CD4-positive, alpha-beta T cell (primary cell): ENCODE measurements at places on chromosomes 5 and 9.
A peak's percentile ranks its signal among the peaks of the same experiment; 100 is the strongest.

DNA sequence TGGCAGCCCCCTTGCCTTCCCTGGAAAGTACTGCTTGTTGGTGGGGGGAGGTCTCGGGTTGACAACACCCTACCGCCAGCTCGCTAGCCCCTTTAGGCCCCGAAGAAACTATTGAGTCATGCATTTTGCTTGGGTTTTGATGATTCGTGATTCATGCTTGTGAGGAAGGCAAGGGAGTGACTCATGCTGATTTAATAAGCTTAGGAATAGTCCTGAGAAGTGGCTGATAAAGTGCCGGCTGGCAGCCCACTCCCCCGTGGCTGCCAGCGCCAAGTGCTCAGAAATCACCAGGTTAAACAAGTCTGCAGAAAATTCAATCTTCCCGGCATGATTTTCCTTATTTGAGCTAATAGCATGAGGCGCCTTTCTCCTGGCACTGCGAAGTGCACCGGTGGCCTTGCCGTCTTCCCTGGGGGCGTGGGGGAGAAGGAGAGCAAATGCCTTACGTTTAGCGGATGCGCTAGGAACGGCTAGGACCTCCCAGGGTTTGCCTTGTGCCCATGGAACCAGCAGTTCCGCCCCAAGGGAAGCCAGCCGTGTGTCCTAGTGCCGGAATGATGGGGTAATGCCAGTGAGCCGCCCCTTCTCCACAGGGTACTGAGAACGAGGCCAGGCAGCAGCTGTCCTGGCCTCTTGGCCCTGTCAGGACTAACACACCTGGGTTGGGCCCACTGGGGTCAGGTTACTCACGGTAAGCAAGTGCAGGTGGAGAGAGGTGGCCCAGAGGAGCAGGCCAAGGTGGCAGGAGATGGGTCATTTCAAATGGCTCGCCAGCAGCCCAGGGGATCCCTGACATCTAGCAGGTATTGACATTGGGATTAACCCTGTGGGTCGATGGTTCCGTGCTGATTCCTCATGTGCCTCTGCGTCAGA is 151.9 kb downstream of the MACROH2A1 start:
- no peaks in the 10 kb centered on the region for H3K4me1 ChIP-seq
- DNase-seq, result no peak
- H3K27ac ChIP-seq, result no peak overlapping the region
- no peaks in the 10 kb centered on the region for H3K27me3 ChIP-seq
- H3K4me3 ChIP-seq, result no peak overlapping the region
- no peaks in the 10 kb centered on the region for H3K36me3 ChIP-seq

GRCh38 chr9:10571699-10572098 is 41.1 kb downstream of the PTPRD start:
- no peak overlapping the region for H3K27ac ChIP-seq
- no peaks in the 10 kb centered on the region for H3K36me3 ChIP-seq
- no peak for DNase-seq
- H3K27me3 ChIP-seq, result no peaks in the 10 kb centered on the region
- no peaks in the 10 kb centered on the region for H3K4me1 ChIP-seq
- H3K4me3 ChIP-seq, result no peak overlapping the region

DNA sequence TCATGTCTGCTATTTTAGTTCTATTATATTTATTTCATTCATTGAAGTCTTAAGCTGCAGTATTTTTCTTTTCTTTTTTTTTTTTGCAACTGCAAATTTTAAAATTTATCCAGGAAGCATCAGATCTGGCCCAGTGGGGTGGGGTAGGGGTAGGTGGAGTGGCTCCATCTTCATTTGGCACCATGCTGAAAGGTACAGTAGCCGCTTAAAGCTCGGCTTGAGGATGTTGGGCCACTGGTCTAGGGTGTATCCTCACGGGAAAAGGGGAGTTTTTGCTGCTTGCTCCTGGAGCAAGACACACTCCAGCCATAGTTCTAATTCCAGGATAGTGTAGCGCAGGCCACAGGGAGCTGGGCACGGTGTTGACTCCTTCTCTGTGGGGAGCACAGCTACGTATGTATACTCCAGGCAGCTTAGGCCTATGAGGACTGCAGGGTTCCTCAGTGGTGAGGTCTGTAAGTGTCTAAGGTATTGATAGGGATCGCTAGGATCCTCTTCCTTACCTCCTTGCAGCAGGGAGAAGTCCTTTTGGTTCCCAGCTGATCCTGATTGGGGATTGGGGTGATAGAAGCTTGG is 22.7 kb downstream of the RCL1 start:
- H3K4me1 ChIP-seq, result no peaks in the 10 kb centered on the region
- H3K36me3 ChIP-seq, result no peaks in the 10 kb centered on the region
- no peak overlapping the region for H3K4me3 ChIP-seq
- no peak overlapping the region for H3K27ac ChIP-seq
- DNase-seq, result no peak
- H3K27me3 ChIP-seq, result no peaks in the 10 kb centered on the region

- H3K4me1 ChIP-seq, result peaks cover 13% of the 10 kb centered on the region
- DNase-seq, result no peak
- no peaks in the 10 kb centered on the region for H3K36me3 ChIP-seq
- no peaks in the 10 kb centered on the region for H3K27me3 ChIP-seq
- no peak overlapping the region for H3K4me3 ChIP-seq
- no peak overlapping the region for H3K27ac ChIP-seq
Measured at GRCh38 chr5:126745259-126745992, 31.5 kb upstream of the LMNB1 start.

- H3K36me3 ChIP-seq, result no peaks in the 10 kb centered on the region
- no peak overlapping the region for H3K27ac ChIP-seq
- DNase-seq, result no peak
- no peak overlapping the region for H3K4me3 ChIP-seq
- no peaks in the 10 kb centered on the region for H3K27me3 ChIP-seq
Measured at GRCh38 chr5:29462241-29462640, 1731.2 kb upstream of the CDH6 start.

DNA sequence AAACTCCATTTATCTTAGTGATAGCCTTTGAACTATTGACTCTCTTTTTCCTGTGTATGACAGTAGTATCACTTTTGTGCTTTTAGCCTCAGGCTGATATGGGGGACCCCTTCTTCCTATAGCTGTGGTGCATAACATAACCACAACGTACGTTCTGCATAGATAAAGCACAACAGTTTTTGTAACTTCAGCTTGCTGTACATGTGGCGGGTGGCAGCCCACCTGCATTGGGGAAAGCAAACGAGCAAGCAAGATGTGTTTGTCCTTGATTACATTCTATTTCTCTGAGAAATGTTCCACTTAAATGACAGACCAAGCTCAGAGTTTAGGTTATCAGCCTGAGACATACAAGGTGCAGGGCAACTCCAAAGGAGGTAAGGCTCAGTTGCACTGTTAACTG is 309.4 kb downstream of the KDM4C start:
- H3K36me3 ChIP-seq, result peaks cover 6% of the 10 kb centered on the region
- no peaks in the 10 kb centered on the region for H3K4me1 ChIP-seq
- no peak for DNase-seq
- no peak overlapping the region for H3K27ac ChIP-seq
- no peaks in the 10 kb centered on the region for H3K27me3 ChIP-seq

DNA sequence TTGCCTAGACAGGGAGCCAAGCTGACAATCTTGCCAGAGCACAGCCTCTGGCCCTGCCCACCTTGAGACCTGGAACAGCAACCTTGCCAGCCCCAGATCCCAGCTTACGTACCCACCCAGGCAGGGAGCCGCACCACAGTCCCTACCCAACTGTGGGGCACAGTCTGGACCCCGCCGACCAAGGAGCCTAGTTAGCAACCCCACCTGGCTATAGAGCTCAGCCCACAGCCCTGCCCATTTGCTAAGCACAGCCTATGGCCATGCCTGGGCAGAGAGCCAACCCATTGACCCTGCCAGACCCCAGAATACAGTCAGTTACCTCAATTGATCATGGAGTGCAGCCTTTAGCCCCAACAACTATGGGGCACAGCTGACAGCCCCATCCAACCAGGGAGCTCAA is 97.9 kb upstream of the SH3GL2 start:
- no peaks in the 10 kb centered on the region for H3K36me3 ChIP-seq
- DNase-seq, result no peak
- H3K27me3 ChIP-seq, result no peaks in the 10 kb centered on the region
- no peaks in the 10 kb centered on the region for H3K4me1 ChIP-seq
- no peak overlapping the region for H3K27ac ChIP-seq

GRCh38 chr9:99051406-99051805 is 53.5 kb upstream of the TGFBR1 start:
- H3K27me3 ChIP-seq, result no peaks in the 10 kb centered on the region
- no peak for DNase-seq
- H3K4me3 ChIP-seq, result no peak overlapping the region
- no peaks in the 10 kb centered on the region for H3K36me3 ChIP-seq
- H3K4me1 ChIP-seq, result peaks cover 47% of the 10 kb centered on the region
- H3K27ac ChIP-seq, result no peak overlapping the region

- H3K4me1 ChIP-seq, result peaks cover 25% of the 10 kb centered on the region
- H3K4me3 ChIP-seq, result no peak overlapping the region
- no peak overlapping the region for H3K27ac ChIP-seq
Measured at GRCh38 chr9:72524820-72525540, 3.6 kb downstream of the TMC1 start.

GRCh38 chr5:150700246-150700593 is 642 bp downstream of the RBM22 start:
- H3K27ac ChIP-seq, result peak overlapping the region; percentile 95
- no peak for DNase-seq
- peak overlapping the region; percentile 83 for H3K4me3 ChIP-seq
- peaks cover 42% of the 10 kb centered on the region for H3K36me3 ChIP-seq
- H3K4me1 ChIP-seq, result peaks cover 6% of the 10 kb centered on the region

DNA sequence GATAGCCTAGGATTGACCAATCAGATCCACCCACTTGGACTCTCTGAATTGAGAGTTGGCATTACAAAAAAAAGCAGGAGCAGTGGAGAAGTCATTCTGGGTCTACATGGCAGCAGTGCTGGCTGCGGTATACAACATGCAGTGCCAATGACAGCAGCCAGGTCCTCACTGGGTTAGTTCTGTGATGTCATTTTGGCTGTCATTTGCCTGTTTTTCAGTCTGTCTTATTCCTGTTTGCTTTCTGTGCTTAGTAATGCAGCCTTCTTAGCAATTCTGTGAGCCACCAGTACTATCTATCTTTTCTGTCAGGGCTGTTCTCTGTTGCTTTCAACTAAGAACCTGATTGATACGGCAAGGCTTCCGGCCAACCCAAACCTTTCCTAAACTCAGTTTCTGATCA is 471.8 kb downstream of the BNC2 start:
- no peaks in the 10 kb centered on the region for H3K36me3 ChIP-seq
- no peak overlapping the region for H3K4me3 ChIP-seq
- no peaks in the 10 kb centered on the region for H3K4me1 ChIP-seq
- H3K27ac ChIP-seq, result no peak overlapping the region
- no peak for DNase-seq
- no peaks in the 10 kb centered on the region for H3K27me3 ChIP-seq

DNA sequence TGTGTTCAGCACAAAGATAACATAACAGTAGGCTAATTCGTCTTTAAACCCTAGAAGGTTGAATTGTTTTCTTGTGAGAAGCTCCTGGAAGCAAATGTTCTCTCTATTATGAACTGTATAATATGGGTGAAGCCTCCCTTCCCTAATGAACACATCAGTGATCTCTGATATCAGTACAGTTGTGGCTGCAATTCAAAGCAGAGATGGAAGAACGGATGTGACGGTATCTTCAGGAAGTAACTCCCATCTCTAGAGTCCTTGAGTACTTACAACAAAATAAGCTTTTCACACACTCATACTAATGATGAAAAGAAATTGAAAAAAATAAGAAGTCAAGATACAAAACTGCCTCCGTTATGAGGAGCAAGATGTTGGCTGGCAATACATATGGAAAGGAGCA is 4.5 kb downstream of the HCN1 start:
- no peak overlapping the region for H3K27ac ChIP-seq
- peaks cover 17% of the 10 kb centered on the region for H3K27me3 ChIP-seq
- H3K4me3 ChIP-seq, result no peak overlapping the region
- DNase-seq, result no peak
- H3K36me3 ChIP-seq, result no peaks in the 10 kb centered on the region

DNA sequence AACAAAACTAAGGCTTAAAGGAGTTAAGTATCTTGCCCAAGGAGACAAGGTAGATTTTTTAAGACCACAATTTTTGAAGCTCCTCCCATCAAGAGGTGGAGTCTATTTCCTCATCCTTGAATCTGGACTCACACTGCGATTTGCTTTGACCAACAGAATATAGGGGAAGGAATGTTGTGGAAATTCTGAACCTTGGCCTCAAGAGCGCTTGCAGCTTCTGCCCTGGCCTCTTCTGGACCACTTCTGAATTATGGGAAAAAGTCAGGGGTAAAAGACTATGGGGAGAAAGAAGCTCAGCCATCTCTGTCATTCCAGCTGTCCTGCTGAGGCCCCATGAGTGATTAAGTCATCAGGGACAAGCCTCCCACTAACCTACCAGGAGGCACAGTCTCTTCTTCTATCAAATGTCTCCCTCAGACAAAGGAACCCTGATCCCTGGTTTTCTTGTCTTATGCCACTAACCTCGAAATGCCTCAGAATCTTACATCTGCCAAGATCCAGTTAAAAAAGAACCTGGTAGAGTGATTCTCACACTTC is 25.9 kb downstream of the MAPKAP1 start:
- H3K4me1 ChIP-seq, result no peaks in the 10 kb centered on the region
- peaks cover 23% of the 10 kb centered on the region for H3K36me3 ChIP-seq
- no peak overlapping the region for H3K27ac ChIP-seq
- no peaks in the 10 kb centered on the region for H3K27me3 ChIP-seq
- no peak overlapping the region for H3K4me3 ChIP-seq

DNA sequence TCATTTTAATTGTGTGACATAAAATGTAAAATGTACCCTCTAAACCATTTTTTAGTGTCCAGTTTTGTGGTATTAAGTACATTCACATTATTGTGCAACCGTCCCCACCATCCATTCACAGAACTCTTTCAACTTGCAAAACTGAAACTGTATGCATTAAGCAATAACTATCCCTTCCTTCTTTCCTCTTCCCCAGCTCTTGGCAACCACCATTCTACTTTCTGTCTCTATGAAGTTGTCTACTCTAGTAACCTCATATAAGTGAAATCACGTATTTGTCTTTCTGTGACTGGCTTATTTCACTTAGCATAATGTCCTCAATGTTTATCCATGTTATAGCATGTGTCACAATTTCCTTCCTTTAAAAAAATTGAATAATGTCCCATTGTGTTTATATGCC is 142.4 kb downstream of the C9orf152 start:
- no peaks in the 10 kb centered on the region for H3K27me3 ChIP-seq
- no peak overlapping the region for H3K27ac ChIP-seq
- DNase-seq, result no peak
- no peaks in the 10 kb centered on the region for H3K4me1 ChIP-seq
- no peak overlapping the region for H3K4me3 ChIP-seq

GRCh38 chr9:2125906-2126305 is 110.8 kb downstream of the SMARCA2 start:
- H3K27ac ChIP-seq, result no peak overlapping the region
- H3K27me3 ChIP-seq, result no peaks in the 10 kb centered on the region
- H3K36me3 ChIP-seq, result peaks cover 64% of the 10 kb centered on the region
- H3K4me3 ChIP-seq, result peak overlapping the region; percentile 13
- H3K4me1 ChIP-seq, result peaks cover 15% of the 10 kb centered on the region
